Activated CD4-positive, alpha-beta T cell treated with anti-CD3 and anti-CD28 coated beads, Interleukin-2, Interleukin-6, amounts not matched to agents 100 ng/mL and 50 ng/mL, durations not matched to agents 16 hours and 8 hours (primary cell): ENCODE measurements at places on chromosomes 3 and 15.

GRCh38 chr3:52350416-52350815, 34.3 kb downstream of the DNAH1 start:
- no peak for DNase-seq

GRCh38 chr15:93088981-93089726, at the start of gene RGMA:
RGMA (minus strand) TSS chr15:93089211; CDS start chr15:93088932, 279 bp downstream.
- no peak for DNase-seq

DNA sequence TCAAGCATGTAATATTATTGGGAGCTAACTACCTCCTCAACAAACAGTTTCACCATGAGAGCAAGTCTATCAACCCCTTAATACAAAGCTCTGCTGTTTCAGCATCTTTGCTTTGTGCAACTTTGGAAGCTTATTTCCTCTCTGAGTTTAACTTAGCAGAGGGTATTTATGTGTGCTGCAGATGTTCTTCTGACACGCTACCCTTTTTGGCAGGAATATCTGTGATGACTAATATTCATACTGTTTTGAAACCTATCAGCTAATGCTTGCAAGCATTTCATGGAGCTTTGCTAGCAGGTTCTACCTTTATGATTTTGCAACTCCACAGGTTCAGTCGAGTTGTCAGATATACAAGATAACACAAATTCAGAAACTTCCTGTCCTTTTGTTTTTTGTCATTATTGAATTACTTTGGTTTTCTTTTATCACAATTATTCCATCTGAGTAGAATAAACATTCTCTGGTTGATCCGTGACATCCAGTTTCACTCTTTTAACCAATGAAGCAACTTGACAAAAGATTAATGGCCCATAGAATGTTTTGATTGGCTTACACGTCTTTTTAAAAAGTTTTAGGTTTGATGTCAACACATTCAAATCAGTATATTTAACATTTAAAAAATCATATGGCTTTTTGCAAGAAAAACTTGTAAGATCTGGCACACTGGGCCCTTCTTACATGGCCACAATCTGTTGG, 1.7 kb upstream of the SLC9A9 start:
- peak; percentile 81 for DNase-seq

- DNase-seq = no peak
Measured at GRCh38 chr3:156260331-156260730, 140.0 kb downstream of the KCNAB1 start.

GRCh38 chr15:44738340-44738984, 2.1 kb downstream of the TRIM69 start:
- peak; percentile 59 for DNase-seq

- DNase-seq = no peak
Measured at GRCh38 chr3:14948609-14949038, 1.2 kb downstream of the NR2C2 start.

DNA sequence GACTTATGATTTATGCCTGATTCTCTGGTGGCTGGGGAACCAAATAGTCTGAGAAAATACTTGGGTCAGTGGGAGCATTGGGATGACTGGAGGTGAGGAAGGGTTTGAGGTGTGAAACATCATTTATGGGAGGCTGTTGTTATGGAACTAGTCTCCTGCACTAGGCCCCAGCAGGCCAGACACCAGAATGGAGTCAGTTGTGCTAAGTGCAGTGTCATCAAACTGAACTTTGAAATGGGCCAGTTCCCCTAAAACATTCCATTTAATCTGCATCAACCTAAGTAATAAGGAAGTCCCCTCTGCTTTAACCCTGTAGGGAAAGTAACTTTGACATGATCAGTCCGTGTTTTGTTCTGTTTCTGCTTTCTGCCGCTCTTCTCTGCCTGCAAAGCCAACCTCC, 44.9 kb upstream of the KLHL25 start:
- DNase-seq = no peak

DNA sequence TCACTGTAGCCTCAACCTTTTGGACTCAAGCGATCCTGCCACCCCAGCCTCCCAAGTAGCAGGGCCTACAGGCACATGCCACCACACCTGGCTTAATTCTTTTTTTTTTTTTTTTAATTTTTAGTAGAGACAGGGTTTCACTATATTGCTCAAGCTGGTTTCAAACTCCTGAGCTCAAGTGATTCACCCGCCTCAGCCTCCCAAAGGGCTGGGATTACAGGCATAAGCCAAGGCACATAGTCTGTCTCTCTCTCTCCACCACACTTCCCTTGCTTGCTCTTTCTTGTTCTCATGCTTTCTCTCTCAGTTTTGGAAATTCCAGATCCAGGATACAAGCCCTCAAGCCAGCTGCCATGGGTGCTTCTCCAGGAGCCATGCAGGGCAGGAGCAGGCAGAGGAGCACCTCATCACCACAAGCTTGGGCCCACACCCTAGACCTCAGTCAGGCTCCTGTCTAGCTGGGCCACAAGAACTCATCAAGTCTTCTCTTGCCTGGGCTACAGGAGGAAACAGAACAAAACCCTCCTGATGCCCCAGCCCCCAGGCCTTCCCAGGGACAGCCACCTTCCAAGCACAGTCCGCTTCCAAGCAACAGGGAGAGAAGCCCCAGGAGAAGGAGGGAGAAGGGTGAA, 145.3 kb upstream of the LPP start:
- DNase-seq = no peak

DNA sequence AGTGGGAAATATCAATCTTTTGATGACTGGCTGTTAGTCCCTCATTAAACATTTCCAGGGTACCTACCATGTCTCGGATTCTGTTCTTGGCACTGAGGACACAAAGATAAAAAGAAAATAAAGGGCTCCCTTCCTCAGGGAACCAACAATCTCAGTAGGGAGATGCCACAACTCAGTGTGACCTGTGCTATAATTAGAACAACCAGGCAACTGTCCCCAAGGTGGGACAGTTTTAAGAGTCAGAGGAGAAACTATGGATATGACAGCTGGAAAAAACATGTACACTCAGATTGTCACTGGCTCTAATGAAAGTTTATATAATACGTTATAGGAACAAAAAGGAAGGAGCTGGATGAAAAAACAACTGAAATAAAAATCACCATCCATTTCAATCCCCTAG, 23.3 kb upstream of the CMTM8 start:
- DNase-seq = no peak

DNA sequence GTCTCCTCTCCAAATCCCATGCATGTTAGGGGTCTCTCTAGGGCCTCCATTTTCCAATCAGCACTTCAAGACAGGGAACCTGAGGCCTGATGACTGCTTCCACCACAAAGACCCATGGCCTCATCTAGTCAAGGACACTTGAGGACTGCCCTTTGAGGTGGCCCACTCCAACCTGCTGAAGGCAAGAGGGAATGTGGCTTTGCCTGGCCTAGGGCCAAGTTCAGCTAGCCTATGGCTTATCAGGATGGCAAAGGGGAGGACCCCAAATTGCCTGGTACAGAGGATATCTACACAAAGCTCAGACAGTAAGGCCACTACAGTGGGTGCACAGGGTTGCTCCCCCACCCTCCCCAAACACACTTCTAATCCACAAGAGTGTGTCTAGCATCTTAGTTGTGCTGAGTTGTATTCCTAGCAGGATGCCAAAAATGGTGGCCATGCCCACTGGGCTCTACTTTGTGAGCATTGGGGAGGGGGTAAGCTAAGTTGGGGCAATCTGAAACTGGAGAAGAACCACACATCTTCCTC, 10.0 kb upstream of the GRAMD2A start:
- no peak for DNase-seq

- DNase-seq = no peak
Measured at GRCh38 chr15:42070279-42070975, 23.9 kb downstream of the PLA2G4D start.

- no peak for DNase-seq
Measured at GRCh38 chr3:123552768-123553167, 32.1 kb downstream of the HACD2 start.

DNA sequence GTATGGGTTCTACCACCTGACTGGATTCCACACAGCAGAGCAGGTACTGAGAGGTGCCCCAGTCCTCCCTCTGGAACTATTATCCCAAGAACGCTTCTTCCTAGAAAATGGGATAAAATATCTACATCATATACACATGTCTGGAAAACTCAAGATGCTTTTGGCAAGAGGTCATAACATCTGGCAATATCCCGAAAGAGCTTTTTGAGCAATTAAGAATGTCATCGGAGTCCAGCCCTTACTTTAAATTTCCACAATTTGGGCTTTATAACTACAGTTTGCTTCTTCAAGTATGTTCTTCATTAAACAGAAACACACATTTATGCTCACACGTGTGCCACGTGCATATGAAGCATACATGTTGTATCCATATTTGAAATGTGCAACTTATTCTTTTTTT, 365.9 kb upstream of the THBS1 start:
- no peak for DNase-seq

- no peak for DNase-seq
Measured at GRCh38 chr15:87239582-87240230, 1016.8 kb downstream of the NTRK3 start.

DNA sequence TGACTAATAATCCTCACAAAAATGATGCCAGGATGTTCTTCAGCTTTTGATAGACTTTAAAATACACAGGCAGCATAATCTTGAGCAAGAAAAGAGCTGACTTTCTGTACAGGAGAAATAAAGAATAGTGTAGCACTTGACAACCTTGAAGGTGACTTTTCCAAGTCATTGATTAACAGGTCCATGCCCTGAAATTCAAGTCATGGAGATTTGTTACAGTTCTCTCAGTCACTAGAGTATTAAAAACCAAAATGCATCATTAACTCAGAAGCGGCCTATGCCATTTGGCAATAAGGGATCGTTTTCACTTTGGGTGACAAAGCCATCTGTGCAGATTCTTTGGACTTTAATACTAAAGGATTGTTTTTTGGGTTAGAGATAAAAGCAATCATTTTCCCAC, 692.7 kb upstream of the SGO1 start:
- DNase-seq = no peak

DNA sequence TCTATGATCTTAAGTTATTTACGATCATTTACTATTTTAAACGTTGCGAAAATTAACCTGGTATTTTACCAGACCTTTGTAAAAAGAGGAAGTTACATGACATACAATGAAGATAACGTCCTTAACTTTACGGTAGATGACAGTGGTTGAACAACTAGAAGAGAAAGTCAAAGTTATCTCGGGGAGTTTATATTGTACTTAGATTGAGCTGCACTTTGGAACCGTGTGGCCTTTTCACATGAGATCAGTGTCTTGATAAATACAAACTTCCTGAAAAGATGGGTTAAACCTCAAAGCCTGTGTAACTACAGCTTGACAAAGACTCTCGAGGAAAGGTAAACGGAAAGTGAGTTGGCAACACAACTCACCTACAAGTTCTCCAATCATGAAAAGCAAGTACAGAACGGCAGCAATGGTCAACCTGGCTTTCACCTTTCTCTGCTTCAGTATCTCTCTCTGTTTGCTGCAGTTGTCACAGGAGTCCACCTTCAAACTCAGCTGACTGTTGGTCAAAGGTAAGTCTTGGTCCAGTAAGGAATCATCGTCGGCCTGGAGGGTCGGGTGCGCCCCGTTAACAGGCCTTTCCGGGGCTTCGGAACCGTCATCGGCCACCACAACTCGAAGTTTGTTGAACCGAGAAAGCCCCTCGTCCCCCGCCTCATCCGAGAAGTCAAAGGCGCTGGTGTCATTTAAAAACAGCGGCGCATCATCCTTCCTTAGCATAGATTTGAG, 793 bp downstream of the SLC30A4 start:
- DNase-seq = peak; percentile 2

GRCh38 chr3:191634902-191635301, 173.9 kb downstream of the PYDC2 start:
- no peak for DNase-seq

DNA sequence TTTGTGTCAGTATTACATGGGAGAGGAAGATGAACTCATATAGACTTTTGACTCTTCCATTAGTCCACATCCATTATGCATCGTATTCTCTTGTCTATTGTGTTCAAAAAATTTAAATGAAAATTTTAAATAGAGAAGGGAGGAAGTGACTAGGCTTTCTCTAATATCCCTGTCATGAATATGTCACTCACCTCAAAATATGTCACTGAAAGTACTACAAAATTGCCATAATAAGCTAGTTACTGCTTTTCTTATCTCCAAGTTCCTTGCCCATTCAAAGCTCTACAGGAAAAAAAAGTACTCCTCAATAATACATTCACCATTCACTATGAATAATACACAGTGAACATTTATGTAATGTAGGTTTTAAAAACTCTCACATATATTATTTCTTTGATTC, 22.3 kb upstream of the GHSR start:
- DNase-seq = no peak

GRCh38 chr15:56815247-56815646, 81.9 kb upstream of the ZNF280D start:
- DNase-seq = peak; percentile 43

DNA sequence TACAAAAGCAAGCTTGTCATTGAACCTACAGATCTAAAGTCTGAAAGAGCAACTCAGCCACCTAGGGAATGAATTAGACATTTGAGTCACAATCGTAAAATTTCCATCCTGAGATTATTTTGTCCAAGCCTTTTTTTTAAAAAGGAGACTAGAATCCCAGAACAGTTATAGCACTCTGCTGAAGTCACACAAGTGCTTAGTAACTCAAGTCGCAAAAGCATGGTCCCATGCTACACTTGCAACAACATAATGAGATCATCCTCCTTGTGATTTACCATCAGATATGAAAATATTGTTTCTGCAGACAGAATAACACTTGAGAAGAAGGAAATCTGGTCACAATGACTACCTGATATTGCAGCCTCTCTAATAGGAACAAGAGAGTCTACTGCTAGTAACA, 106.7 kb downstream of the ZIC4 start:
- no peak for DNase-seq

DNA sequence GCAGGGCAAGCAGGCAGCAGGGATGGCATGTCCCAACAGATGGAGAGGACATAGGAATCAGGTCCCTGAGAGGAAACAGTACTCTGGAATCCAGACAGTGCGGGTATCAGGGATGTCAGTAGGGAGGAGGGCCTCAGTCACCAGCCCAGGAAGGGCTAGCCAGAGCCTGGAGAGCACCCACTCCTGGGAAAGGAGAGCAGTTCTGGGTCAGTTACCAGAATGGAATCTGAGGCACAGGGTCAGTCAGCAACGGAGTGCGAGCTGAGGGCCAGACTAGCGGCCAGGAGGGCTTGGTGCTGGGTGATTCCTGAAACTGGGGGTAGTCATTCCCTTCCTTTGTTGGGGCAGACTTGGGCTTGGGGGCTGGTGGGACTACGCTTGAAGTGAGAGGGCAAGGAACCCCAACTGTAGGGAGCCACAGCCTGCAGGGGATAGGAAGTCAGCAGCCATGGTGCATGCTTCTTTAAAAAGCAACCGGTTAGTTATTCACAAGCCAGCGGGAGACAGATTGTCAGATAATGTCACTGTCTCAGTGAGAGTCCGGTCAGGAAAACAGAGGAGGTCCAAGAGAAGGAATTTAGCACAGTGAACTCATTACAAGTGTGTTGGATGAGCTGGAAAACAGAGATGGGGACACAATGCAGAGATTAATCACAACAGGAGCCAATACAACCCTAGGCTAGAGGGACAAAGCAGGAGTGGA, 27.9 kb downstream of the PLA1A start:
- DNase-seq = no peak

- DNase-seq = no peak
Measured at GRCh38 chr3:50278123-50278879, 586 bp upstream of the LSMEM2 start.

- no peak for DNase-seq
Measured at GRCh38 chr15:28026221-28026620, 72.9 kb downstream of the OCA2 start.

- DNase-seq = no peak
Measured at GRCh38 chr3:115808244-115808643, 184.9 kb downstream of the GAP43 start.
